ENCODE measurements at places on chromosomes 2 and 18. TPM values are rescaled to one million over a fixed set of nuclear protein-coding genes. Genes with fewer than 3 reads are reported as not detected.

Gene C2orf66
- total RNA-seq: 0.23 TPM

Gene DOK6
- 4.0 TPM for total RNA-seq

Gene CTAGE1
- not detected for total RNA-seq

DNA sequence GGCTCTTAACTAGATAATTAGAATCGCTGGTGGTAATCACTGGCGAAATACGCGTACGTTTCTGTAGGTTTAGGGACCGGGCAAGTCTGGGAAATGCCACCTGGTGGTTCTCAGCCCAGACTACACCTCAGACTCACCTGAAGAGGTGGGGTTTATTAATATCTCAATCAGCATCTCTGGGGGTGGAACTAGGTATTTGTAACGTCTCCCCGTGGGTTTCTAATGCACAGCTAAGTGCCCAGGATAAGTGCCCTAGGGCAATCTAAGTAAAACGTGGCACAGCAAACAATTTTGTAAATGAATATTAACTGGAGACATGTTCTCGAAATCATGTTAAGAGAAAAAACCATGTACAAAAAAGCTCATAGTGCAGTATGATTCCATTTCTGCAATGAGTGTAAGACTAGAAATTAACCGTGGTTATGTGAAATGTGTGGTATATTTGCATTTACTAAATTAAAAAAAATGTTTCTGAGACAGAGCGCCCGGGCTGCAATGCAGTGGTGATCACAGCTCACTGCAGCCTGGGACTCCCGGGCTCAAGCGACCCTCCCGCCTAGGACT is 760 bp upstream of the CNOT11 start:
- no peak for DNase-seq

DNA sequence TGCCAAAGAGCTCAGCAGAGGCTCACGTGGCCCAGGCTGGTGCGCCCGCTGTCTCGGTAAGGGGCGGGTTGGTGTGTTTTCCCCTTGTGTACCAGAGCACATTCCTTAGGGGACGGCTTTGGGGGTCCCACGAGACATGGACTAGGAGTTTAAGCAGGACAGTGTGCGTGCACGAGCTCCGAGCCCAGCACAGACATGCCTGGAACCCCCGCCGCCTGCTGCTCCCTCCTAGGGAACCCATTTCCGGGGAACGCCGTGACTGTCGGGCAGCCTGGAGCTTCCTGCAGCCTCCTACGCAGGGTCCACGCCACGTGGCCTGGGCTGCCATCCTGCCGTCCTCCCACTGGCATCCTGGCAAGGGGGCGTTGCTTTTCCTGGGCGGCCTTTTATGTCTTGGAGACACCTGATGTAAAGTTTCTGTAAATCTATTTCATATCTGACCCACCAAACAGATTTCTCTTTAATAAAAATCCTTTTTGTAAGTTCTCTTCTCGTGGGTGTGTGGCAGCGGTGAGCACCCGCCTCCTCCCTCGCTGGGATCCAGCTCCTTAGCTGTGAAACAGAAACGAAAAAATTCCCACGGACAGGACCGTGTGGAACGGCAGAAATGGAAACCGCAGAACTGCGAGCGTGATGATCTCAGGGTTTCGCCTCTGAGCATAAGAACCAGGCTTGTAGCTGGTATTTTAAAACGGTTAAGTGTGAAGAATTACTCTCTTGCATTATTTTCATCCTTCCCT is 43.5 kb upstream of the KCNG2 start:
- no peak for DNase-seq

All from neural crest cell (in vitro differentiated cells).